ENCODE measurements at places on chromosomes 3 and 15. TPM values are rescaled to one million over a fixed set of nuclear protein-coding genes. Genes with fewer than 3 reads are reported as not detected.
A peak's percentile ranks its signal among the peaks of the same experiment; 100 is the strongest.

DNA sequence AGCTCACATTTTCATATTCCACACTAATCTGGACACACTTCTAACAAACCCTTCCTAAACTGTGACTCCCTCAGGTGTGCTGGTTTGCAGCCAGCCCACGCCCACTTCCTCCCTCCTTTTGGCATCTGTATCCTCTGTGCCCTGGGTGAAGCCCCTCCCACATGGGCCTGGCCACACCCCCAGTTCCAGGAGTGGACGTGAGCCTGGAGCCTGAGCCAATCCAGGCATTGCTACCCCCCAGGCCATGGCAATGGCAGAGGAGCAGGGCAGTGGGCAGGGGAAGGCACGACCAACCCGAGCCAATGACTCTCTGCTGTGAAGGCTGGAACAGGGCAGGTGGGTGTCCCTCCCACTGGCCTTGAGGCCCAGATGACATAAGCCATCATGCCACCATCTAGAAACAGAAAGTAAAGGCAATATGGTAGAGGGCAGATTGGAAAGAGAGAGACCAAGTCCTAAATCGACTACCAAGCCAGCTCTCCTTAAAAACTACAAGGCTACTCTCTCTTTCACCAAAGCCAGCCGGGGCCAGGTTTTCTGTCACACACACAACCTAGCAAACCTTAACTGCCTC, 18.6 kb downstream of the FAM174B start:
- H3K4me3 ChIP-seq, result no peak overlapping the region
- peak overlapping the region; percentile 72 for H3K27ac ChIP-seq
- H3K4me1 ChIP-seq, result peaks cover 48% of the 10 kb centered on the region
- H3K27me3 ChIP-seq, result no peaks in the 10 kb centered on the region
- no peaks in the 10 kb centered on the region for H3K36me3 ChIP-seq

DNA sequence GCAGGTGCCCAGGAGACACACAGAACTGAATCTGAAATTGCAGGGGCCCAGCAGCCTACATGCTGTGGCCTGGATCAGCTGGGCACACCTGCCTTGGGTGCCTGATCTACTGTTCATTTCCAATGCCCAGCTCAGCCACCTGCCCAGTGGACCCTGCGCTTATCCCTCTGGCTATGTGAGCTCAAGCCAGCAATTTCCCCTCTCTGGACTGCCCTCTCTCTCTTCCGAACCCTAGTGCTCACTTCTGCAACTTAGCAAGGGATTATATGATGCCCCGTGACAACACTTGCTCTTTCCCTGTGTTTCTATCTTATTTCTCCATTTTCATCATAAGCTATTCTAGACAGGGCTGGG, 276.0 kb downstream of the UACA start:
- H3K27ac ChIP-seq, result no peak overlapping the region
- H3K27me3 ChIP-seq, result no peaks in the 10 kb centered on the region
- DNase-seq, result no peak
- H3K4me3 ChIP-seq, result no peak overlapping the region
- no peaks in the 10 kb centered on the region for H3K36me3 ChIP-seq

GRCh38 chr15:99509686-99510461, 55.9 kb upstream of the MEF2A start:
- H3K36me3 ChIP-seq, result no peaks in the 10 kb centered on the region

WDR93 gene
- 0.31 TPM for total RNA-seq

Data from pancreas (tissue), 10 donors.